Aorta (tissue), 5 donors: ENCODE measurements at places on chromosomes 1 and 21.

DNA sequence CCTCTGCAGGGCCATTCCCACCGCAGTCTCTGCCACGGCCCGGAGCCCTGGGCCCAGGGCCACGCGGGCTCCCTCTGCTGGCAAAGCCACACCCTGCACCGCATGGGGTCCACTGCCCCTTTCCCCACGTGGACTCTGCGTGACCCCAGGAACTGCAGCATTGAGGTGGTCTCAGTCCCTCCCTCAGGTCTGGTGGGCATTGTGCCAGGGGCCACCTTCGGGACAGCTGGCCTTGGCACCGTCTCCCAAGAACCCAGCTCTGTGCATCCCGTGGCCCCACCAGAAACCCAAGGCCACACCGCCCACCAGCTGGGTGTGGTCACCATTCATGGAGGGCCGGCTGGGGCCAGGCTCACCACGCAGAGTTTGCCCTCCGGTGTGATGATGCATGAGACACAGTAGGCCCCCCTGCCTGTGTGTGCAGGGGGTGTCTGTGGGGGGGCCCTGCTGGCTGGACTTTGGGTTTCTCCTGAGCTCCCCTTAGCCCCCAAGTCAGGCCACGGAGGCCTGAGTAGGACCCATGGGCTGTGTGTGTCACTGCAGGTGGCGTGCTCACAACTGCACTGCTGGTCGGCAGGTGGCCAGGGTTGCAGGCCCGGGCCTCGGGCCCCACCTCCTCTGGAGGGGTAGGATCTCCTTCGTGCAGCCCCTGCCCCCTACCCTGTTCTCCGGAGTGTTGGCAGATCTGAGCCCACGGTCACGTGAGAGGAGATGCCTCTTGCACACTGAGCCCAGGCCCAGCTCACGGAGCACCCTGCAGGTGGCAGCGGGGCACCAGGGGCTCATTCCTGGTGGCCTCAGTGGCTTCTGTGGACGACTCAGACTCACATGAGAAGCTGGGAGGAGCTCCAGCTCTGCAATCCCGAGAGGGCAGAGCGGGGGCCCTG is 5.8 kb downstream of the VWA1 start:
- no peak for DNase-seq

GRCh38 chr1:84687714-84688462 is 2.4 kb downstream of the SSX2IP start:
- no peak for DNase-seq

GRCh38 chr1:196306421-196306820 is 301.8 kb downstream of the KCNT2 start:
- no peak for DNase-seq

- DNase-seq: no peak
These were observed at the start of gene VCAM1 for GRCh38 chr1:100719490-100719889. Gene VCAM1 (plus strand): TSS chr1:100719742. CDS start chr1:100719861, 119 bp downstream.

GRCh38 chr21:14691914-14692313 is 145.8 kb upstream of the SAMSN1 start:
- DNase-seq: no peak

DNA sequence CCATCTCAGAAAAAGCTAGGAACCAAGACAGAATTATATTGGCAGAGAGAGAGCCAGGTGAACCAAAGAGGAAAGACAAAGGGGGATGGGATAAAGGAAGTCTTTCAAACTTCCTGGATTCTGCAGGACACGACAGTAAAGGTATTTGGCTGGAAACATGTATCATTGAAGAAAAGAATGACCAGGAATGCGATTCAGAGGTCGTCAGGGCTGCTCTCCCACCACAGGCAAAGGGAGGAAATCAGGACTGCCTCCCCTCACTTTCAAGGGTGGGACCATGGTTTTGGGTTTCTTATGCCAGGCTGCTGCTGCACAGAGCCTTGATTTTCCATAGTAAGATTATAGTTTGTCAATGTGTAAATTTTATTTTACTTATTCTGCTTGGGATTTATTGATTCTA is 848.8 kb downstream of the BRINP3 start:
- no peak for DNase-seq

DNA sequence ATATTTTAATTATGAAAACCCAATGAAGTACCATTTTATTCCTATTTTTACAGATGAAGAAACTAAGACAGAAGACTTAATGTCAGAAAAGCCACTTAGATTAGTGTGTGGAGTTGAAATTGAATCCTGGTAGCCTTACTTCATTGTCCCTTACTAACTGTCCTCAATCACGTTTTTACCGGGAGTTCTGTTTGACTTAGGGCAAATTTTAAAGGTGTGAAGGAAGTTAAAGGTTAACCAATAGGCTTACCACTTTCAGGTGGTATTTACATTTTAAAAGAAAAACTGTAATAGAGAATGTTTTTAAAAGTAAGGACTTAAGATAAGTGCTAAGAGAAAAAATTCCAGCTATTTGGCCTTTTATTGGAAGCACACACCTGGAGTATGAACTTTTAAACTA is 12.4 kb downstream of the RRP15 start:
- no peak for DNase-seq

- DNase-seq: peak; percentile 95
These were observed at the start of gene PEA15 for GRCh38 chr1:160205242-160206035. Gene PEA15 (plus strand): TSS chr1:160205384. CDS start chr1:160211545, 6,161 bp downstream.

- DNase-seq: peak; percentile 81
These were observed 13.8 kb upstream of the NASP start for GRCh38 chr1:45569962-45570581.

- peak; percentile 56 for DNase-seq
These were observed 240.1 kb downstream of the NPHP4 start for GRCh38 chr1:5751833-5752745.

- no peak for DNase-seq
These were observed 27.4 kb downstream of the KCNN3 start for GRCh38 chr1:154842635-154843034.

DNA sequence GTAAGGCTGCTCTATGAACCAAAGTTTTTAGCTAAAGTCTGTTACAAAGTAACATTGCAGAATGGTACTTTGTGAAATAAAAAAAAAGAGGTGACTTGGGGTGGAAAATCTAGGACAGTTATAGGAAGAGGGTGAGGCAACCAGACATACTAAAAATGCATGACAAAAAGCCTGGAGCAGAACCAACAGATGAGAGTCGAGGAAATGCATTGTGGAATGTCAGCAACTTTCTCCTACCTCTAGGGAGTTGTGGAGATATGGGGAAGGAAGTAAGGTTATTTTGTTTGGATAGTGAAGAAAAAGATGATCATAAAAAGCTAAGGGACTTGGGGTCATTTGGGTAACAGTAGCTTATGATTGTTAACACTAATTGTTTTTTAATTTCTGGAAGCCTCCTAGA is 295.6 kb downstream of the S1PR1 start:
- no peak for DNase-seq

GRCh38 chr1:213269829-213270228 is 218.8 kb downstream of the RPS6KC1 start:
- no peak for DNase-seq

DNA sequence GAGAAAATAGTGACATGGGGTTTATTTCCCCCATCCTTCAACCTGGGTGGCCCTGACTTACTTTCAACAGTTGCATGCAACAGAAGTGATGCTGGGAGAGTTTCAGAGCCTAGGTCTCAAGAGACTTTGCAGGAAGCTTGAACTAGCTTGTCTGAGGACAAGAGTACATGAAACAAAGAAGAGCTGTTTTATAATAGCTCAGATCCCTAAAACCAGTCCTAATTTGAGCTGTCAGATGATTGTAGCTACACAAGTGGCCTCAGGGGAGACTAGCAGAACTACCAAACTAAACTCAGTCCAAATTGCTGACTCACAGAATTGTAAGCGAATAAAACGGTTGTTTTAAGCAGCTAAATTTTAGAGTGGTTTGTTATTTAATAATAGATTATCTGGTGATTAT is 17.1 kb downstream of the RC3H1 start:
- no peak for DNase-seq

GRCh38 chr1:84722794-84723193 is 32.5 kb upstream of the SSX2IP start:
- no peak for DNase-seq

- DNase-seq: peak; percentile 85
These were observed 803 bp downstream of the COP1 start for GRCh38 chr1:176206006-176206960.

GRCh38 chr21:36316872-36317484 is 3.0 kb upstream of the MORC3 start:
- no peak for DNase-seq

DNA sequence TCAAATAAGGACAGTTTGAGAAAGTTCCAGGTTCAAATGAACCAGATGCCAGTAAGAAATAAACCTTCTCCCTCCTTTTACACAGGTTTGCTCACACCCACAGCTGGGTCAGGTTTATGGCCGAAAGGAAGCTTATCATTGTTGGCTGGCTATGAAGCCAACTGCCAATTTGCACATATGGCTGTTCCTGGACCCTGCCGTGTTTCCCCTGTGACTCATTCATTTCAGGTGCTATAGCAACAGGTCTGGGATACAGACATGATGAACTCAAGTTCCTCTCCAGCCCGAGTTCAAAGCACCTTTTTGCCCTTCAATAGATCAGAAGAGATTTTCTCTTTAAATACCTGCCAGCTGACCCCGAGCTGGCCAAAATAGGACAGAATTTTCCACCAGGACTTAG is 134.4 kb upstream of the SMYD2 start:
- no peak for DNase-seq

- no peak for DNase-seq
These were observed 439.4 kb downstream of the CAMTA1 start for GRCh38 chr1:7224644-7225043.

DNA sequence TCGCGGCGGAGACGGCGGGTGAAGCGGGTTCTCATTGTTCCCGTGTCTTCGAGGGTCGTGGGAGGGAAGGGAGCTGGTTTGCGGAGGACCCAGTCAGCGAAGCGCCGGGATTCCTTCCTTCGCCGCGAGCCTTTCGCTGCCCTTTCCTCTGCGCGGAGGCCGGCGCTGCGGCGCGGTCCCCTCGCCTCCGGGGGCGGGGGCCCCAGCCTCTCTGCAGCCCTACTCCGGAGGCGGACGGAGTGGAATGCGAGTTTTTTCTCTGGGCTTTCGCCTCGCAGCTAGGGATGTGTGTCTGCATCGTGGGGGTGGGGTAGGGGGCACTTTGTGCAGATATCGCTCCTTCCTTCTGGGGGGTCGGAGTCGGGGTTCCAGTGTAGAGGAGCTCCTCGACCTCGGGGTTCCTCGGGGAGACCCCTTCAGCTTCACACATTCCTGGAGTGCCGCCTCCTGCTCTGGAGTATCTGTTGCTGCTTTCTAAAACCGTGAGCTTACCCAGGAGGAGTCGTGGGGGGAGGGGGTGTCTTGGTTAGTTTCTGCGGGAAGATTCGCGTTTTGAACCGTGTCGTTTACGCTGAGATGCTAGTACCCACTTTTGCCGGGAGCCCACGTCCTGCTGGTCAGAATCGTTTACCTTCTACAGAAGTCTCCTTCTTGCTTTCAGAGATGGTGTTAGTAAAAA is 595 bp downstream of the RNF2 start:
- no peak for DNase-seq

- DNase-seq: no peak
These were observed 133.8 kb downstream of the LRRC40 start for GRCh38 chr1:70071601-70072000.

GRCh38 chr1:2290171-2290578 is 62.1 kb downstream of the SKI start:
- no peak for DNase-seq

DNA sequence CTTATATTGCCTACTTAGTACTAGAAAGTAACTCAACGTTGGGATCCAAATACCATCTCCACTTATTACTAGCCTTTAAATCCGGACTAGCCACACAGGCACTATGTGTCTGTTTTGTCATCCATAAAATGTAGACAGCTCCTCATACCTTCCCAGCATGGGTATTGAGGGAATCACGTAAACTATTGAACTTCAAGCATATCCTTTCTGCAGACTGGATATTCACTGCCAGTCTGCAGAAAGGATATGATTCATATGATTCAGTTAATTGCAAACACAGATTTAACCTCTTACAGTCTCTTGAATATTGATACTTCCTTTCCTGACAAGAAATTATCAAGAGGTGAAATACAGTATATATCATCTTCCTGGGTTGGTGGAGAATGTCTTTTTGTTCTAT is 186.0 kb downstream of the LEPR start:
- no peak for DNase-seq

DNA sequence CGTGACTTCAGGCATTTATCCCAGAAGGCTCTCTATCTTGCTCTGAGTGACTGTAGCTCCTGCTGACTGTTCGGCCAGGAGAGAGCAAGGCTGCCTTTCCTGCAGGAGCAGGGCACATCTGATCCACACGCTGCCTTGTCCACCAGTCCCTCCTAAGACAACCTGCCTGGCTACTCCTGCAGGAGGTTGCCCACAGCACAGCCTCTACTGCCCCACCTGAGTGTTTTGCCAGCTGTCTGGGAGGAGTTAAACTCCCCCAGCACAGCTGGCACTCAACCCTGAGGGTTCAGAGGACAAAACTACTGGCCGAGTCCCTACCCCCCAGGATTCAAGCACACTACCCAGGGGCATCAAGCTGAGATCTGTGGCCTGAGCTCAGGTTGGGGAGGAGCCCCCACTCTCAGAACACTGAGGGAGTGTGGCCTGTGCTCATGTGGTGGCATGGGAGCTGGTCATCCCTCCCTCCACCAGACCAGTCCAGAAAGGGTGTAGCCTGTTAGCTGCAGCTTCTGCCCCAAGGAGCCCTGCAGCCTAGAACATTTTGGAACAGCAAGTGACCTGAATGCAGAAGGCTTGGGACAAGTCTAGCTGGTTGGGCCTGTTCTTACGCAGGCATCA is 237.3 kb downstream of the SLC44A5 start:
- no peak for DNase-seq

DNA sequence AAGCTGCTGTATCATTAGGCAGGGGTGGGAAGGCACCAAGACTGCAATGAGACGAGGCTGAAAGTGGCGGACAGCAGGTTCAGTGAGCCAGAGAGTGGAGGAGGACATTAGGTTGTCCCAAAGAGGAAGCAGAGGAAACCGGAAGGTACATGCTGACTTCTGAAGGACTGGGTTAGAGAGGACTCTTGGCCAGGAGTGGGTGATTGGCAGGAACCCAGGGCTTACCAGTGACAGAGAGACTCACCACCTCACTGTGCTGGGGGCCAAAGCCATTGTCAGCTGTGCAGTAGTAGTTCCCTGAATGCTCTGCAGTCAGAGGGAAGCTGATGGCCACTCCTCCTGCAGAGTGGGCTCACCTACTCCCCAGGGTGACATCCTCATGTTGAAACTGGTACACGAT is 41.9 kb upstream of the FCRL4 start:
- no peak for DNase-seq

GRCh38 chr1:83118472-83118871 is 880.5 kb downstream of the TTLL7 start:
- no peak for DNase-seq

- DNase-seq: no peak
These were observed 53.1 kb downstream of the FOXO6 start for GRCh38 chr1:41414296-41414695.

- DNase-seq: no peak
These were observed 4.1 kb downstream of the FLVCR1 start for GRCh38 chr1:212862111-212862690.

DNA sequence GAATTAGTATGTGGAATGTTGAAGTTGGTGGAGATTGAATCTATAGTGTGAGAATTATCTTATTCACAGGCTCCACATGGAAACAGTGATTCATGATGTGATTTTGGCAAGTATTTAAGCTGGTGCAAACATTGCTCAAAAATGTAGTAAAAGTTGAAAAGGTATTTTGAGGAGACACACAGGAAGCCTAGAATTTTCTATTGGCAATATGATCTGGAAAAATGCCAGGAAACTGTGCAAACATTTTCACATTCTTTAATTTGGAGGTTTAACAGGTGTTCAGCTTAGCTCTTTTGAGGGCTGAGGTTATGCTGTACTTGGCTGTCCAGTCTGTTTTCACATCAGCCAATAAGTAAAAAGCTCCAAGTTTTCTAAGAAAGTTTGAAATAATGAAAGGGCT is 327.3 kb downstream of the RWDD3 start:
- DNase-seq: no peak
